ENCODE measurements at places on chromosomes 7 and 10.

- DNase-seq, result no peak
These were observed 25.7 kb downstream of the IKZF1 start for GRCh38 chr7:50330254-50330653.

DNA sequence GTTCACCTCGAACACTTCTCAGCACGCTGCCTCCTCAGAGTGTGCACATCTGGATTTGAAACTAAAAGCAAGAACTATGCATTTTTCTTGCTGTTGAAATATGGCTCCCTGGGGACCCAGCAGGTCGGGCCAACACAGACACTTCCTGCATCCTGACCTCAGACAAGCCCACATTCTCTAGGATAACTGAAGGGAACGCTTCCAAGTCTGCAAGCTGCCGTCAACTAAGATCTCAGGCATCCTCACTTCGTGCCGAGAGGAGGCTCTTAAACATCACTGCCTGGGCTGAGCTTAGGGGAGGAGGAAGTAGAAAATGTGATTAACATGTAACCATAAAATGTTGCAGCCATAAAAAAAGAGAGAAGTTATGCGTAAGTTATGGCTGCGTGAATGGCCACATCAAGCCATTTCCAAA, 65.5 kb downstream of the PYROXD2 start:
- DNase-seq, result no peak

DNA sequence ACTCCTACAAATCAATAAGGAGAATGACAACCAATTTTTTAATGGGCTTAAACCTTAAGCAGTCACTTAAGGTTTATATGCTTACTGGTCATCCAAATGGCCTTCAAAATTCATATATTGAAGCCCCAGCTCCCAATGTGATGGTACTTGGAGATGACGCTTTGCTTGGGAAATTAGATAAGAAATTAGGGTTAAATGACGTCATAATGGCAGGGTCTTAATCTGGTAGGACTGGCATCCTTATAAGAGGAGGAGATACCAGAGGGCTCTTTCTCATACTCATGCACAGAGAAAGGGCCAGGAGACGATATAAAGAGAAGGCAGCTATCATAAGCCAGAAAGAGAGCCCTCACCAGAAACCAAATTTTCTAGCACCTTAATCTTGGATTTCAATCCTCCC, 350.8 kb upstream of the NFE2L3 start:
- no peak for DNase-seq

- no peak for DNase-seq
These were observed 17.7 kb upstream of the ZNF365 start for GRCh38 chr10:62356447-62356846.

GRCh38 chr10:1544209-1544673, 193.1 kb downstream of the ADARB2 start:
- no peak for DNase-seq

GRCh38 chr7:9013940-9014339, 580.5 kb downstream of the NXPH1 start:
- no peak for DNase-seq

DNA sequence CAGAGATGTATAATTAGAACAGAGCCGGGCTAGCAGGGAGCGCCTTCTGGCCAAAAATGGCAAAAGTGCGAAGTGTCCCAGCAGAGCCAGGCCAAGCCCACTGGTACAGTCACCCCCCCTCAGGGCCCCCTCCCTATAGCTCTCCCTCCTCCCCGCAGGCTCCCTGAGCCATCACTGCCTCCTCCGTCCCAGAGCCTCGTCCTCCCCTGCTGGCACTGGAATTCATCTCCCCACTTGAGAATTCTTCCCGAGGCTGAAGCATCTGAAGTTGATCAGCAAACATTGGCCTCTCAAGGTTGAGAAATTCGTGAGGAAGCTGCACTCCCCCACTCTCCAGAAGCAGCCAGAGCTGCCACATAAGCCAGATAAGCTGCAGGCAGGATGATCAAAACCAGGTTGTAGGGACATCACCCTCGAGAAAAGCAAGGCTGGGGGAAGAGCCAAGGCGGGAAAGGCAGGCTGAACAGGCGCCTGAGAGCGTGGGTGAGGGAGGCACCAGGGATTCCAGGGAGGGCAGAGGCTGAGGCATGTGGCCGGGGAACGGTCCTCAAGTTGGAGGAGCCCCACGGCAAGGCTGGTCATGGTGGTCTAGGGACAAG, 23.4 kb downstream of the CAMK2G start:
- DNase-seq, result no peak

- no peak for DNase-seq
These were observed 169.6 kb upstream of the PDE1C start for GRCh38 chr7:32239764-32240163.

DNA sequence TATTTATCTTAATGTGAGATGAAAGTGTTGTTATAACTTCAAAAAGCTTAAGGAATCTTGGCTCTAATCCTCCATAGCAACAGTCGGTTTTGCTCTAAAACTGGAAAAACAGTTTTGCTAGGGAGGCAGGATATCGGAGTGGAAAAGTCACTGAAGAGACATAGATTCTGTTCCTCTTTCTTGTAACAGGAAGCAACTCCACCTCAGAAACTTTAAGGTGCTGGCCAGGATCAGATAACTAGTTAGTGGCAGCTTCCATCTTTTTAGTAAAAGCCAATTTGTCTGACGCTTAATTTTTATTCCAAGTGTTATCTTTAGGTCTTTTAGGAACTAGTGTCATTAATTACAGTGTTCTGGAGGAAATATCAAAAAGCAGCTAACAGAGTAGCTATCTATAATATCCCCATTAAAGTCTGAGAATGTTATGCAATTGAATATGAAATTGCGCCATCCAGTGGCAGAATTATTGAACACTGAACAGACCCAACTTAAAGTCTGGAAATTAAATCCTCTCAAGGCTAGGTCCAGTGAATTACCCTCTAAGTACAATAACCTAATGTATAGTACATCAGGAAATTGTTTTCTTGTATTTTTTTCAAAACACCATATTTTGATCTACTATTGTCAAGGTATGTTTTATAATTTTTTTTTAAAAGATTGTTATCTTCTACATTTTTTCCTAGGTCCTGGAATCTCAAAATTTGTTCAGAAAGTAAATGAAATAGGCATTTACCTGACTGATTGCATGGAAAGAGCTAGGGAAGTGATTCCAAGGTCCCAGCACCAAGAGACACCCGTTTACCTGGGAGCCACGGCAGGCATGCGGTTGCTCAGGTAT, 65.9 kb upstream of the CC2D2B start:
- peak; percentile 42 for DNase-seq

- no peak for DNase-seq
These were observed 495.6 kb upstream of the KLF6 start for GRCh38 chr10:4280461-4281189.

DNA sequence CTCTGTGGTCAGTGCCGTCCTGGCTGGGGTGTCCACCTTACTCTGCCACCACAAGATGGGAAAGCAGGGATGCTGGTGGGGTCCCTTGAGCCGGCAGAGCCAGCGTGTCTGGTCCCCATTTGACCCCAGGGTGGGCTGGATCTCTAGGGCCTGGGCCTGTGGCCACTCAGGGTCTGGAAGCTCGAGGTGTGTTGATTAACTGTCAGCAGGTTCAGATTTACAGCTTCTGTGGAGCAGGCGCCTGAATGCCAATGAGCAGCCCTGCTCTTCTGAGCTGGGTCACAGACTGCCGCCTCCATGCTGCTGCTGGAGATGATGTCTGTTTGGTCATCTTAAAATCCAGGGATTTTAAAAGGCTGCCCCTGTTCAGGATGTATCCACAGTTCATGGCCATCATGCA, 11.3 kb upstream of the DPYSL4 start:
- DNase-seq, result no peak

GRCh38 chr10:76396134-76396533, 964.7 kb downstream of the LRMDA start:
- no peak for DNase-seq

DNA sequence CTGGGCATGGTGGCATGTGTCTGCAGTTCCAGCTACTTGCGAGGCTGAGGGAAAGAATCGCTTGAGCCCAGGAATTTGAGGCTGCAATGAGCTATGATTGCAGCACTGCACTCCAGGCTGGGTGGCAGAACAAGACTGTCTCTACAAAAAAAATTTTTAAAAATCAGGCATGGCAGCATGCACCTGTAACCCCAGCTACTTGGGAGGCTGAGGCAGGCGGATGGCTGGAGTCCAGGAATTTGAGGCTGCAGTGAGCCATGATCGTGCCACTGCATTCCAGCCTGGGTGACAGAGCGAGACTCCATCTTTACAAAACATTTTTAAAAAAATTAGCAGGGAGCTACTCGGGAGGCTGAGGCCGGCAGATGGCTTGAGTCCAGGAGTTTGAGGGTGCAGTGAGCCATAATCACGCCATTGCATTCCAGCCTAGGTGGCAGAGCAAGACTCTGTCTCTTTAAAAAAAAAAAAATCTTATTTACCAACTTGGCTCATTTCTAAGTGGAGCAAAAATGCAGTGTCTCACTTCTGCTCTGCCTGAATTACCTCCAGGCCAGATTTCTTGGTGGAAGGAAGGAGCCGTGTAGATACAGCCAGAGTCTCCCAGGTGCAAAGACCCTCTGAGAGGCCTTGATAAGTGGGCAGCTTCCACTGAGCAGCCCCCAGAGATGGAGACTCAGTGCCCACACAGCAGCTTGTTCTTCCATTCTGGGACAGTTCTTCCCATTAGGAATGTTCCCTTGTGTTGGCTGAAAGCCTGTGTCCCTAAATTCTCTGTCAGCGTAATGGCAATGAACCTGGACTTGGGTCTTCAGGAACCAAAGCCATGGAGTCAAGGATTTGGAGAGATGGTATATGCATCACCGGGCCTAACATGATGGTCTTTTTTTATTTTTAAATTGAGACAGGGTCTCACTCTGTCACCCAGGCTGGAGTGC, 30.0 kb downstream of the GTF2IRD1 start:
- no peak for DNase-seq

DNA sequence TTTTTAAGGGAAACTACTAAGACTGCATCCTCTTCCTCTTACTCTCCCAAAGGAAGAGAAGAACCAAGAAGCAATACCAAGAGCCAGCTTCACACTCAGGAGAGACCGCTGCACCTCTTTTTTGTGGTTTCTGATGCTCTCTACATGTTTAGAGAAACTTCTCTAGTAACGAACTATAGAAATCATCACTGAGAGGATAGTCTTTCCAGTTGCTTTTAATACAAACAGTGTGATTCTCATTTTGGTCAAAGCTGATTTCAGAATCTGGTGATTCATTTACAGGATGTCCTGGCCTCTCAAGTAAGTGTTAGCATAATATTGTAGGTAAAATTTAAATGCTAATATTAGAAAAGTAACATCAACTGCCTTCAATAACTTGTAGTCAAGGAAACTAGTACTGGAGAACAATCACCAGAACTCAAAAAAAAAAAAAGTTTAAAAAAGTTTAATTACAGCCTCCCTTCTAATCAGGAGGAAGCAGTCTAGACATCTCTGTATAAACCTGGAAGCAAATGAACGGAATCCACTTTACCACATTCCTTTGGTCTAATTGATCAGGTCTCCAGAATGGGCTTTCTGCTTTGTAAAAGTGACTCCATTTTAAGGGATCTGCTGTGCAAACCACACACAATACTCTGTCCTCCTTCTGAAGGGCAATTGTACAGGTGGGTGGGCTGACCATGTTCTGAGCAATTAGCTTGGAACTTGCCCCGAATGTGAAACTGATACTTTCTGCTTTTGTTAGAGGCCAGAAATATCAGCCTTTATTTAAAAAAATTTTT, 3.0 kb downstream of the LAMB1 start:
- DNase-seq, result no peak

DNA sequence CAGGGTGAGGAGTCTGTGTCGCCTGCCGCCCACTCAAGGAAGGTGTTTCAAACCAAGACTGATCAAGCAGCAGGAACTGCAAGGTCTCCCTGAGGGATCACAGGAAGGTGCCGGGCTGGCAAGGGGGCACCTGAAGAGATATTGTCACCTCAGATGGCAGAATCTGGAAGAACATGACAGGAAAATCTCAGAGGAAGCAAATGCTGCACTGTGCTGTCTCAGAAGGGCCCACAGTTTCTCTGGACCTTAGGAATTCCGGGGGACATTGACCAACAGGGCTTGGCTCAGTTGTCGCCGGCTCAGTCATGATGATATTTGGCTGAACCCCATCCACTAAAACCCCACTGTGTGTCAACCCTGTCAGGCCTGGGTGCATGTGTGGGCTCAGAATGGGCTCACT, 31.9 kb upstream of the GPR26 start:
- DNase-seq, result no peak

DNA sequence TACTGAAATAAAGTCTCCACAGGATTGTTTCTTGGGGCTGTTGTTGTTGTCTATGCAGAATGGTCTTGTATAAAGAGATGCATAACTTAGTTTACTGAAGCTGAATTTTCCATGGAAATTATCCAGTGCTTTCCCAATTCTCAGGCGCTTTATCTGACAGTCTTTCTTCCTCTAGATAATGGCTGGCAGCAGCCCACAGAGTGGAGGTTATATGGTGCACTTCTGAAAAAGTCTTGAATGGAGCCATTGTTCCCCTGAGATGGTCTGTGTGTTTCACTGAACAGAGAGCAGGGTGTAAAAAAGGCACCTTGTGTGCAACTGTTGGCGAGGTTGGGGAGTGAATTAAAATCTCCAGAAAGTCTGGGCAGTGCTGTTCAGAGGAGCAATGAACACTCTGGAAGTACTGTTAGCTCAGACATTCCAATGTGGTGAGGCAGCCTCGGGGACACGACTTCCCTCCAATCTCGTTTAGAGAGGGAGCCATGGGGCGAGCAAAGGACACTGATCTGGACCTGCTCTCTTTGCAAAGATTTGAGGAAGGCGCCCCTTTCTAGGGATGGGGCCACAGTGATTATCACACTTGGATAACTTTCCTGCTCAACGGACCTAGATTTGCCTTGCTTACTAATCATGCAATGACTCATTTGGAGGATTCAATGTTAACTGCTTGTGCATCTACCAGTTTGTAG, 2.0 kb upstream of the PLCE1 start:
- peak; percentile 55 for DNase-seq

- DNase-seq, result no peak
These were observed 126.7 kb downstream of the TNS3 start for GRCh38 chr7:47454974-47455871.

- DNase-seq, result peak; percentile 99
These were observed 24.5 kb downstream of the STEAP1 start for GRCh38 chr7:90178679-90179278.

DNA sequence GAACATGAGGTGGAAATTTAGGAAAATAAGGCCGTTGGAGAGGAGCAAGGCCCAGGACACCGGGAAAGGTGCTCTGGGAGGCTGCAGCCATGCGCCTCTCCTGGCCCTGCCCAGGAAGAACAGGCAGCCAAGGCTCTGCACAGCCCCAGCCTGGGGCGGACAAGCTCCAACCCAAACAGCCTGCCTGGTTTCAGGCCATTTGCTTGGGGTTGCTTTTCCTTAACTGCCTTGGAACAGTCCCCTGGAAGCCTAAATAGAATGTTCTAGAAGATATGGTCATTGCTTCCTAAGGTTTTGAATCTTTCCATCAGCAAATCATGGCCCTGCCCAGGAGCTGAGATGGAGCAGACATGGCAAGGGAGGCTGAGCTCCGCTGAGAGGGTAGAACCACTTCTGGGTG, 11.0 kb downstream of the VSTM4 start:
- DNase-seq, result no peak

GRCh38 chr7:378551-379455, 88.8 kb downstream of the FOXL3 start:
- no peak for DNase-seq

GRCh38 chr10:63268798-63269503, 135.8 kb downstream of the NRBF2 start:
- peak; percentile 100 for DNase-seq

All from RKO (cell line).